ENCODE measurements at places on chromosomes 7 and 10.

DNA sequence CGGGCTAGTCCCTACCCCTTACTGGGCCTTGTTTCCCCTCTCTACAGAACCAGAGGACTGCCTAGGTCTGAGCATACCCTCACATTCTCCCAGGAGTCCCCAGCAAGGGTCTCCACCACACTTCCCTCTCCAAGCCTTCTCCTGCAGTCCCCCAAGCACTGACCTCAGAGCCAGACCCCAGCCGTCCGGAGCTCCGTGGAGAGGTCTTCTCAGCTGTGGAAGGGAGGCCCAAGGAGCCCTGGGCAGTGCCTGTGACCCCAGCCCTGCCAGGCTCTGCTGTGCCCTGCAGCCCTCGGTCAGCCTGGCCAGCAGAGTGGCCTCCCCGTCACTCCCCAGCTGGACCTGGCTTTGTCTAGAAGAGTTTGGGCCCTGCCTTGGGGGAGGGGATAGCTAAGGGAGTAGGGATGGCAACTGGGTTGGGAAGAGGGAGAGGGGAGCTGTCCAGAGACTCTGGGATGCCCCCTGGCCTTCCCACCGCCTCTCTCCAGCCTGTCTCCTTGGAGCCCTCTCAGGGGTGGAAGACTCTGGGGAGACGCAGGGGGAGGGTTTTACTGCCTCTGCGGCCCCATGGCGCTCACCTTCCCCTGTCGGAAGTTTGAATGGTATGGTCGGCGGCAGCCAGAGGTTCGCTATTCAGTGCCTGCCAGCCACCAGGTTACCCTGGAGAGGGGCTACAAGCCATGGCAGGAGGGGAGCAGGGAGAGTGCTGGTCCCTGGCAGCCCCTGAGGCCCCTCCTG is at the start of gene C10orf105:
TSS of gene C10orf105 (minus strand) at position 315 of the 738 bp plus-strand sequence. CDS start 3,441 bp downstream, outside the sequence.
- no peak for DNase-seq

DNA sequence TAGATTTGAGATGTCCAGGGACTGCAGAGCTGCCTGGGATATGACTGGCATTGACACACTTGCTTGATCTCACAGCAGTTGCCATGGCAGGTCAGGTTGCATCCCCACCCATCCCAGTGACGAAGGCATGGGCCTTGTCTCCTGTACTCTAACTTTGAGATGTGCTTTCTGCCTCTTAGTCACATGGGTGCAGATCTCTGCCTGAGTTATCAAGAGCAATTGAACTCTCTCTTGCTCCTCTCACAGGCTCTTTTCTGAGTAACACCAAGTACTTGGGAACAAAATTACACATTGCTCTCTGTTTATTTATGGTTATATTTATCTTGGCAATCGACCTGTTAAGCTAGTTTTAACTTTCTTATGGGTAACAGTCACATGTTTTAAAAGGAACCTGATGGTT is 237.3 kb downstream of the NSUN6 start:
- no peak for DNase-seq

DNA sequence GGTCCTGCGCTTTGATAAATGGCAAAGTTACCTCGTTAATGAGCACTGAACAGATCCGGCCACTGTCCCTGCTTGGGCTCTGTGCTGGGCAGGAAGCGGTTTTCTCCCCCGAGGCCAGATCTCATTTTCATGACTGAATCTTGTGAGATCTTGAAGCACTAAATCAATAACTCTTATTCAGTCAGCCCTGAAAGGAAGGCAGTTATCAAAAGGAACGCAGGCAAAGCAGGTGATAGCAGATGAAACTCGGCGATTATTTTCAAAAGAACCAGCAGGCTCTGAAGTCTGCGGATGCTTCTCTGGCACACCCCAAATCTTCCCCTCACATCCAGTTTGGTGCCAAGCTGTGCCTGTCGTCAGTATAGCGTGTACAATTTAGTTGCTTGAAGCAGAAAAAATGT is 228.7 kb downstream of the BAMBI start:
- no peak for DNase-seq

- DNase-seq: no peak
Observed at GRCh38 chr10:64091897-64092296, 570.7 kb downstream of the REEP3 start.

GRCh38 chr10:93248583-93249227 is 175.0 kb downstream of the CYP26A1 start:
- no peak for DNase-seq

DNA sequence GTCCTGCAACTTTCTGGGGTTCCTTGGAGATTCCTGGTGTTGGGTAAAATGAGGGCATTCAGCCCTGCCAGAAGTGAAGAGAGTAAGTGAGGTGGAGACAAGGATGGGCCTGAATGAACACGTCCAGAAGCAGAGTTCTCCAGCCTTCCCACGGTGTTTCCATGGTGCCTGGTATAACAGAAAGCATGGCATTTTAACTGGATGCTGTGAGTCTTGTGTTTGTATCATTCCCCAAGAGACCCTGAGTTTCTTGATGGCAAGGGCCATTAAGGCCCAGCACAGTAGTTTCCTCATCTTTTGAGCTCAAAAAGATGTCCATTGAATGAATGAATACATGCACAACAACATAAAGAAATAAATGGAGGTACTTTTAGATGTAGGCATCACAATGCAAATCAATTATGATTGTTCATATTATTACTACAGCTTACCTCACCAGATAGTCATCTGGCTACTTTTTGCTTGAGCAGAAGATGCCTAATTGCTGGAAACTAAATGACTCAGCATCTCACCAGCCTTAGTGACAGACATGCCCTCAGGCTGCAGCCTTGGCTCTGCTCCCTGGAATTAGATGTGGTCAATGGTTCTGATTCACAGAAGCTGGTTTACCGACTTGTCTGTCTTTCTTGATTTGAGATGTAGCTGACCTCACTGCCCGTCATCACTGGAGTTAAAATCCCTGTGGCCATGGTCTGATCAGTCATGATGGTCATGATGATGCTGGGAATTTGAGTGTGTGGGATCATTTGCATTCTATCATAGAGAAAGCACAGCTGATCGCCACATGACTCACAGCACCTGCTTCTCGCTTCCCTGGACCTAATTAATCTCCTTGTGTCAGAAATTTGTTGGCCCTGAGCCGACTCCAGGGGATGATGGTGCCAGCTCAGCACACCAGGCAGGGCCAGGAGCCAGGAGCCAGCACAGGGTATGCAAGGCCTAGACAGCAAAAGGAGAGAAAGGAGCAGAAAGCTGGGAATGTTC is 83.9 kb downstream of the CXCL12 start:
- DNase-seq: no peak

GRCh38 chr7:45543473-45543872 is 30.7 kb upstream of the ADCY1 start:
- DNase-seq: no peak

DNA sequence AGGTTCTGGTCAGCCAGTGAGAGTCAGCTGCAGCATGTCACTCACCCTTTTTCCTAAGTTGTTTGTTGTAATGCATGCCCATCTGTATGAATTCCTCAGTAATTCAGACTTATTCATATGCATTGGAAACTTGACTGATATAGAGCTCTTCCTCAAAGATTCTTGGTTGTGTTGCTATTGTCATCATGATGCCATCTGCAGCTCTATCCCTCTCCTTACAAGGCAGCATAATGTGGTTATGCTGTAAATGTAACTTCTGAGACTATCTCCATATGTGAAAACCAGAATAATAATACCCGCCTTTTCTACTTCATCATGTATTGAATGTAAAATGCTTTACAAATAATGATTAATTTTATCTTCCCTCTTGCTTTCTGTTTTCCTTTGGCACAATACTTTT is 252.6 kb upstream of the MTPN start:
- DNase-seq: no peak

GRCh38 chr7:12729112-12729511 is 41.7 kb downstream of the ARL4A start:
- DNase-seq: no peak

DNA sequence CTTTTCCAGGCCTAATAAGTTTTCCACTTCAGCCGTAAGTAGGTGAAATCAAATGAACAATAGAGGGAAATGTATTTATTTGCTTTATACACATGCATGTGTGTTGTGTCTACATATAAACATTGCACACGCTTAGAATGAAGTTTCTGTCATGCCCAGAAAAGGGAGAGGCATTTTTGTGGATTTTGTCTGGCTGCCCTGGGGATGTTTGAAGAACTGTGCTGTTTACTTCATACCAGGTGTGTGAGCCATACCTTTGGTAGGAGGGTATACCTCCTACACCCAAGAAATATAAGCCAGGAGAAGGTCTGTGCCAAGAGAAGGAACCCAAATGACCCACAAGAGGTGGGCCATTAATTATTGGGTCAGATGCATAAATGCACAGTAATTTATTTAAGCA is 12.8 kb downstream of the GATAD1 start:
- no peak for DNase-seq

DNA sequence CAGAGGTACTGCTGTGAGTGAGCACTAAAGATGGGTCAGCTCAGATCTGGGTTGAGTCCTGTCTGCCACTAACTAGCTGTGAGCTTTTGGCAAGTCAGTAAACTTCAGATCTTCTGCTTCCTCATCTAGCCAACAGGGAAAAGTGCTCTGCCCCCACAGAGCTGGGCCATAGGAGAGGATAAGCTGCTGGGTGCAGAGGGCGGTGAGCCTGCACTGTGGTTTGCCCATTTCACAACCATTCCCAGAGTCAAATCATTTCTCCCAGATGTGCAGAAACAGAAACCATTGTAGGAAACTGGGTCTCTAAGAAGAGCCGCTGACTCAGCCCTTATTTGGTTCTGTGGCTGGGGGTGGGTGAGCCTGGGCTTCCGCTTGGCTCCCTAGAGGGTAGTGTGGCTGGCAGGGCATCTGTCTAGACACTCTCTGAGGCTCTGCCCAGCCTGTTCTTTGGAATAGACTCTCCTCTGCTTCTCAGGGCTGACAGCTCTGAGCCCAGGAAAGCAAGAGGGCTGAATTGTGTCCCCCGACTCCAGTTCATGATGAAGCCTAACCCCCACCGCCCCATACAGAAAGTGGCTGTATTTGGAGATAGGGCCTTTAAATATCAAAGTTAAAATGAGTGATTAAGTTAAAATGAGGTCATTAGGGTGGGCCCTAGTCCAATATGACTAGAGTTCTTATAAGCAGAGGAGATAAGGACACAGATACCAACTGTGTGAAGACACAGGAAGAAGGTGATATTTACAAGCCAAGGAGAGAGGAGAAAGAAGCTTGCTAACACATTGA is 29.5 kb upstream of the ARHGAP22 start:
- no peak for DNase-seq

DNA sequence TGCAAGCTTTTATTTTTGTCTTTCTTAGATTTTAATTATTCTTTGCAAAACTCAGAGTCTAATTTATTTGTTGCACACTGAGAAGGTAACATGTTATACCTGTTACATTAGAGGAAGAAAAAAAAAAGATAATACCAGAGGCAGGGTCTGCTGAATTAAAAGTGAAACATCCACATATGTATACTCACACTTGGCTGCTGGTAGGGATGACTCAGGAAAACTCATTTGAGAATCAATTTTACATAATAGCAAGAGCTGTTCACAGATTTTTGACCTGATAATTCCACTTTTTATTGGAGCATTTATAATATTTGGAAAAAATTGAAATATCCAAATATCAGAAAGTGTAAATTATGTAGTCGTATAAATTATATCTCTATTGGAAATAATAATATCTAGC is 78.1 kb upstream of the CCDC6 start:
- DNase-seq: no peak

All from neuronal stem cell (in vitro differentiated cells).